ENCODE measurements at places on chromosomes 4 and X.

- DNase-seq: no peak
These were observed 44.5 kb downstream of the MAGEB16 start for GRCh38 chrX:35842674-35843073.

GRCh38 chr4:763191-763810, 57.7 kb downstream of the PCGF3 start:
- DNase-seq: no peak

DNA sequence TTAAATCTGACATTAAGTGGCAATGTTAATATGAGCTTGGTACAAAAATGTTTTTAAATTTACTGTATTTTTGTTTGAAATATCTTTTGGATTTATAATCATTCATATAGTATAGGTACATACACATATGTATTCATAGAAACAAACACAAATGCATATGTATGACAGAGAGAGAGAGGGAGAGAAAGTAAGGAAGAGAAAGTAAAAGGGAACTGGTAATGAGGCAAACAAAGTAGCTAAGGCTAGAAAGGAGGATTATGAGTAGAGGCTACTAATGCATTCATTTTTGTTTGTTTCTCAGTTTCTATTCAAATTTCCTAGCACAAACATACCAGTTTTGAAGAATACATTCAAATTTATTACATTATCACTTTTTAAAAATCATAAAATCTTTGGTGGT, 132.4 kb downstream of the GLRA3 start:
- peak; percentile 25 for DNase-seq

DNA sequence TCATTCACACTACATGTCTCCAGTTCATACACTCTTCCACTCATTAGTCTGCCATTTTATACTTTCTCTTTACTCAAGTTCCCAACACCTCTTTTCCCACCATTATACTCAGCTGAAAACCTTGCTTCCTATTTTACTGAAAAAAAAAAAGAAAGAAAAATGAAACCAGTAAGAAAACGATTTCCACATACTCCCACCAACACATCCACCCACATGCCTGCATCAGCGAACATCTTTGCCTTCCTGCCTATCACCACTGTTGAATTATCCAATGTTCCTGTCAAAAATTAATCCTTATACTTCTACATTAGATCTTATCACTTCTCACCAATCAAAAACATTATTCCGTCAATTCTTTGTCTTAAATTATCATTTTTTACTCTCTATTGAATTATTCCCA, 188.1 kb upstream of the FAM241A start:
- DNase-seq: no peak

DNA sequence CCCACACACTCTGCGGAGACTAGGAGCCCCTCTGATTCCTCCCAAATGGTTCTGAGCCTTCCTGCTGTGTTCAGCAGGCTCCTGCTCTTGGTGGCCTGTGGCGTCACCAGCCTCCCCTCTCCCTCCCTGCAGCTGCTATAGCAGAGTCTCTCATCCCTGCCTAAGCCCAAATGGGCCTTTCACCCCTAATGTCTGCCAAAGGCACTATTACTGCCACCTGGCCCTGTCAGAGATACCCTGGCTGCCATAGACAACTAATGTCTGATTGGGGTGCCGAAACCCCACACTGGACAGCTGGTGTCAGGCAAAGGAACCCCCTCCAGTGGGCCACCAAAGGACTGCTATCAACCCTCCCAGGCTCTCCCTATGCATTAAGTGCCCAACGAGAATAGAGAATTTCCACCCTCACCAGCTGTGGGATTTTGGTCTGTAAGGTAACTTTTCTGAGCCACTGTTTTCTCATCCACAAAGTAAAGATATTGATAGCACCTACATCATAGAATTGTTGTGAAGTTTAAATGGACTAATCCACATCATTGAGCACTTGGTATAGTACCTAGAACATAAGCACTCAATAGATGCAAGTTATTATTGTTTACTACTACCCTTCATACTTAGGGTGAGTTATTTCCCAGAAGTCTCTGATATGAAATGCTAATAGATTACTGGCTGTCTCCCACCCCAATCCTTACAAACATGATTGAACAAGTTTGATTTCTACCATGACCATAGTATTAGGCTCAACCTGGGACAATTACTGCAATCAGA, 421.3 kb downstream of the MID1IP1 start:
- DNase-seq: no peak

DNA sequence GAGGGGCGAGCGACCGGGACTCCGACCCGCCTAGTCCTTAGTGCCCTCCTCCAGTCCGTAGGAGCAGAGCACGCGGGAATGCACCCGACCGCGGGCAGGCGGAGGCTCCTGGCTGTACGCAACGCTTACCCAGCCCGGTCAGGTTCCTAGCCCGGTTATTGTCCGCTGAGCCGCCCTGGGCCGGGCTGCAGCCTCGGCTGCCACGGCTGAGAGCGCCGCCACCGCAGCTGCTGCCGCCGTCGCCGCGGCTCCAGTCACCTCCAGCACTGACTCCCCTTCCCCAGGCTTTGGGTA, at the start of gene AMER1:
AMER1 (minus strand) TSS at position 268 of the 294 bp plus-strand sequence. CDS start 12,422 bp downstream, outside the sequence.
- peak; percentile 72 for DNase-seq

GRCh38 chr4:107034996-107035818, 906 bp downstream of the DKK2 start:
- peak; percentile 61 for DNase-seq

- DNase-seq: peak; percentile 62
These were observed 732 bp upstream of the ADRA2C start for GRCh38 chr4:3765271-3766035.

DNA sequence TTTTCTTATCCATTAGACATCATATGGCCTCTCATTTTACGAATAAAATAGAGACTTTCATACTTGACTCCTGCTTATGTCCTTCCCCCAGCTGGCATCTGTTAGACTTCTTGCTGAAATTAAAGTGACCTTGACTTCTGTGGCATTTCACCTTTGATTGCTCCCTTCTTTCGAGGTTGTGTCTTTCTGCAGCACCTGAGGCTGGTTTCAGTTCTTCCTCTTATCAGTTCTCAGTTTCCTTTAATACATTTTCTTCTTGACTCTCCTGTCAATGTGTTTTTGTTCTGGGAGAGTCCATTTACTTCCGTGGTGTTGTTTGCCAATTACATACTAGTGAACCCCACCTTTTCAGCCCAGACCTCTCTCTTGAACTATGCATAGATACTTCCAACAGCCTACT, 81.6 kb downstream of the RBPJ start:
- DNase-seq: no peak

DNA sequence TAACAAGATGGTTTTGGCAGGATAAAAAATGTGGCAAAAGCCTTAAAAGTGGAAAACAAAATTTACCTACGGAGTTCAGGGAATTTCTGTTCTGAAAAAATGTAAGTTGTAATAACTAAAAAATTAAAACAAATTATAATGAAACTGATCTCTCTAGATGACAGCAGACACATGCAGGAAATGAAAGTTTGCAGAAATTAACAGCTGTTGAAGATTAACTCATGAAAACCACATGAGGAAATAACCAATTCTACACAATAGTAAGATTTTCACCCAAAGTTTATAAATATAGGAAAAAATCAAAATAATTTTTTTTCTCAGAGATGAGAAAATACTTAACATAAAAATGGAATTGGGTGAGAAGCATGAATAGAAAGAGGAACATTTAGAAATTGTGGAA, 47.5 kb upstream of the UGT2B15 start:
- DNase-seq: no peak

DNA sequence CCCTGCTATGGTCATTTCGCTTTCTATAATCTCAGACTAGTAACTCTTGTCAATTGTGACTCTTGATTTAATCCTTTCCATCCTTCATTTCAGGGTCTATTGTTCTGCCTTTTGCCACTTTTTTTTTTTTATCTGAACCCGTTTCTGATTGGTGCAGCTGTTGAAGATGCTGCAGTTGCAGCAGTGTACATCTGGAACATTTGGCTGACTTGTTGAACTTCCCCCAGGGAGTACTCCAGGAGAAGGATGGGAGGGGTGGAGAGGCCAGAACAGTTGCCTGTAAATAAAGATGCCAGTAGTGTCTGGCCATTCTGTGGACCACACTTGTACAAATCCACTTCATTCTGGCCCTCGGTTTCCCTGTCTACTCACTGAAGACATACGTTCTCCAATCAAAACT, 1.0 kb upstream of the EDA start:
- no peak for DNase-seq

DNA sequence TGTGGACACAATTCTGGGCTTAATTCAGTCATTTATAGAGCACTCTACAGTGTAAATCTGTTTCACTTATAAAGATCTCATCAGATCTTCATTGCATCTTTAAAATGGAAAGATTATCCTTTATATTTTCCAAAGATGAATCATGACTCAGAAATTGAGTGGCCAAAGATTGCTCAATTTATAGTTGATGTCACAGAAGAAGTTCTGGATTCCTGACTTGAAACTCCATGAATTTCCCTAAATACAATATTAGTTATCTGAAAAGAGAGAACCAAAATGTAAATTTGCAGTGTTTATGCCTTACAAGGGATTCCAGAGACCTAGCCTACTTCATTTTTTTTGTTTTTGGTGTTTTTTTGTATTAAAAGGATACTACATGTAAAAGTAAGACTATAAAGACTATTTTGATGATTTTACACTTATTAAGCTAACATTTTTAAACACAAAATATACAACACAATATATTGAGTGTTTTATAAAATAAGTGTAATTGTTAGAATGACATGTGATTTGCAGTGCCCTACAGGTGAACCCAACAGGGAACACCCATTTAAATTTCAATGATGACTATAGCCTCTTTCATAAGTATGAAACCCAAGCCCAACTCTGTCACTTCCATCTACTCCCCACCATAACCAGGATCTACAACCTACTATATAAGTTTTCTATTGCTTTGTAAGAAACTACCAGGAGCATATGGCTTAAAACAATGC, 183.5 kb downstream of the PCDH7 start:
- DNase-seq: peak; percentile 84
